Hindlimb muscle (tissue), 1 donor: ENCODE measurements at places on chromosomes 16 and 17.

GRCh38 chr17:47203984-47204721 is 5.0 kb upstream of the MYL4 start:
- no peak for DNase-seq

DNA sequence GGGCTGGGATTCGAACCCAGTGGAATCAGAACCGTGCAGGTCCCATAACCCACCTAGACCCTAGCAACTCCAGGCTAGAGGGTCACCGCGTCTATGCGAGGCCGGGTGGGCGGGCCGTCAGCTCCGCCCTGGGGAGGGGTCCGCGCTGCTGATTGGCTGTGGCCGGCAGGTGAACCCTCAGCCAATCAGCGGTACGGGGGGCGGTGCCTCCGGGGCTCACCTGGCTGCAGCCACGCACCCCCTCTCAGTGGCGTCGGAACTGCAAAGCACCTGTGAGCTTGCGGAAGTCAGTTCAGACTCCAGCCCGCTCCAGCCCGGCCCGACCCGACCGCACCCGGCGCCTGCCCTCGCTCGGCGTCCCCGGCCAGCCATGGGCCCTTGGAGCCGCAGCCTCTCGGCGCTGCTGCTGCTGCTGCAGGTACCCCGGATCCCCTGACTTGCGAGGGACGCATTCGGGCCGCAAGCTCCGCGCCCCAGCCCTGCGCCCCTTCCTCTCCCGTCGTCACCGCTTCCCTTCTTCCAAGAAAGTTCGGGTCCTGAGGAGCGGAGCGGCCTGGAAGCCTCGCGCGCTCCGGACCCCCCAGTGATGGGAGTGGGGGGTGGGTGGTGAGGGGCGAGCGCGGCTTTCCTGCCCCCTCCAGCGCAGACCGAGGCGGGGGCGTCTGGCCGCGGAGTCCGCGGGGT is at the start of gene CDH1:
Gene CDH1, plus strand, starts transcription at position 247 of the 684 bp plus-strand sequence. Its CDS starts 124 bp downstream, at position 371.
- no peak for DNase-seq

- DNase-seq, result no peak
Measured at GRCh38 chr17:40936437-40936971, 942 bp downstream of the KRT23 start.

DNA sequence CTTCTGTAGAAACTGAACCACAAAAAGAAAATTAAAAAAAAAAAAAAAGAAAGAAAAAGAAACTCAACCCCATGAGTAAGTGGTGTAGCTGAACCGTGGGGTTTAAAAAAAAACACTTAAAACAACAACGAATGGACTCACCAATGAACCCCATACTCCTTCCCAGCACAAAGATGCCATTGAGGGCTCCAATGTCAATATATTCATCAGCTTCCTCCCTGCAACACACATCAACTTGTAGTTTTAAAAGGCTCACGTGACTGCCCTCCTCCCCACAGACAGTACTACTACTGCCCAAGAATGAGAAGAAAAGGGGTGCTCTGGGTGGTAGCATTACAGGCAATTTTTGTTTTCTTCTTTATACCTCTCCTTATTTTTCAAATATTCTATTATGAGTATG is 3.3 kb upstream of the KLHL11 start:
- no peak for DNase-seq

GRCh38 chr16:802461-802860 is 1.9 kb upstream of the GNG13 start:
- DNase-seq, result no peak

DNA sequence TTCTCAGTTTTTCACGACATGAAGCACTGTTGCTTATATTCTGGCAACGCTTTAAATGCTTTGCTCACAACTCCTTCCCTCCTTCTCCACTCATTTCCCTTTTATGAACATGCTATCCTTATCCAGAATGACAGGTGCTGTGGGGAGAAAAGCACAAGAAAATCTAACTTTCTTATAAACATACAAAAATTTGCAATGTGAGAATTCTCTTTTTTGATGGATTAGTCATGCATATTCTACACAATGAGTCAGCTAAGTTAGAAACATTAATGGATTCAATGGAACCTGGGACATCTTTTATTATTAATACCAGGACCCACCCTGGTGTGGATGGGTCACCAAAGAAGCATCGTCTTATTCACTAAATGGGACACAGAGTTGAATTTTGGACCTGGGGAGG is 234.6 kb upstream of the CDH5 start:
- DNase-seq, result no peak

- no peak for DNase-seq
Measured at GRCh38 chr17:44416558-44417289, 27.3 kb upstream of the ITGA2B start.

GRCh38 chr16:70453892-70454221 is 538 bp upstream of the FCSK start:
- no peak for DNase-seq

DNA sequence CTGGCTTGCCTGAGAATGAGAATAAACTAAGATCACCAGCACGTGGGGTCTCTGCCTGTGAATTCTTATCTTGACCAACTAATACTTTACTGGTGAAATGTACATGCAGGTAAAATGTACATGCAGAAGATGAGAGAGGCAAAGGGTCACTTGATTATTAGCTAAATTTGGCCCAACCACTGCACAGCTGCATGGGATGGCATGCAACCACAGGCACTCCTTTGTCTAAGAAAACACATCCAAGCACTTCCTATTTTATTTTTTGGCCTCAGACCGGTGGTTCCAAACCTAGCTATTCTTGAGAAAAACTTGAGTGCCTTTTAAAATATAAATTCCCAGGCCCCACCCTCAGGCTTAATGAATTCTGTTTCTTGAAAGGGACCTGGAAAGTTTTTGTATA is 77.9 kb downstream of the SYCE1L start:
- no peak for DNase-seq

GRCh38 chr16:1330260-1330914 is 3.1 kb upstream of the BAIAP3 start:
- DNase-seq, result no peak

GRCh38 chr16:18800293-18800692 is 1.1 kb downstream of the ARL6IP1 start:
- no peak for DNase-seq

DNA sequence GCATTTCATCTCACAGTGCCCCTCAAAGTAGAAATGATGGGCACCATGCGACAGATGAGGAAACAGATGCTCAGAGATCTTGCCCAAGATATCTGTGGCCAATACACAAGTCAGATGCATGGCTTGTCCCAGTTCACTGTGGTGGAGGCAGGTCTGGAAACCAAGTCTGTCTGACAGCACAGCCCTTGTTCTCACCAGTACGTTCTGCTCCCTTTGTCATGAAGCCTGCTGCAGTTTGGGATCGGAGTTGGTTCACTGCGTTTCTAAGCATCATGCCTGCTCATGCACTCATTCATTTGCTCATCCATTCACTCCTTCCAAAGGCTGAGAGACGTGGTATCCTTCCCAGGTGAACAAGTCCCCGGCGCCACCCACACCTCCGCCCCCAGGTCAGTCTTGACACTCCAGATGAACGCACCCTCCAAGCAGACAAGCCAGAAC is 27.2 kb upstream of the MEAK7 start:
- DNase-seq, result no peak

DNA sequence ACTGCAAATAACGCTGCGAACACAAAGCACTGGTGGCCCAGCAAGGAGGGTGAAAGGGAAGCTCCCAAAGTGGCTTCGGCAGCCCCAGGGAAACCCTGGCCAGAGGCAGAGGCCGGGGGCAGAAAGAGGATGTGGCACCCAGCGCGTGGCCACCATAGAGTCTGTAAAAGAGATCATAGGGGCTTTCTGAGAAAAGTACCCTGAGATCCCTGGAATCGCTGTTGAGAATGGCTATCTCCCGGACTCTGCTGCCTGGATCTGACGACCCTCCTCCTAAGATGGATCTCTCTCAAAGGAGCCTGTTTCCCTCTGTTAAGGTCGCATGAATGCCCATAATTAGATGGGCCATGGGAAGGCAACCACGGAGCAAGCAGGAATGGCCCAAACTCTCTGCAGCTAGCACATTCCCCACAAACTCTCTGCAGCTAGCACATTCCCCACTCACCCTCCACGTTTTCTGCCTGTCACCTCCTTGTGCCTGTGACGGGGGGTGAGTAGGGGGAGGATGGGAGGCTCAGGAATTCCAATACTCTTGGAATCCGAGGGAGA is 364.4 kb downstream of the XYLT1 start:
- no peak for DNase-seq
